ENCODE measurements at places on chromosomes 16 and 17. TPM values are rescaled to one million over a fixed set of nuclear protein-coding genes. Genes with fewer than 3 reads are reported as not detected.

GRCh38 chr16:16021988-16022682 is 72.7 kb downstream of the ABCC1 start:
- peak; percentile 97 for DNase-seq

GRCh38 chr16:75048054-75048453 is 49.2 kb downstream of the ZNRF1 start:
- no peak for DNase-seq

- DNase-seq = no peak
Measured at GRCh38 chr16:56916571-56917403, 15.2 kb upstream of the HERPUD1 start.

GRCh38 chr17:73188011-73188410 is 4.8 kb upstream of the COG1 start:
- no peak for DNase-seq

DNA sequence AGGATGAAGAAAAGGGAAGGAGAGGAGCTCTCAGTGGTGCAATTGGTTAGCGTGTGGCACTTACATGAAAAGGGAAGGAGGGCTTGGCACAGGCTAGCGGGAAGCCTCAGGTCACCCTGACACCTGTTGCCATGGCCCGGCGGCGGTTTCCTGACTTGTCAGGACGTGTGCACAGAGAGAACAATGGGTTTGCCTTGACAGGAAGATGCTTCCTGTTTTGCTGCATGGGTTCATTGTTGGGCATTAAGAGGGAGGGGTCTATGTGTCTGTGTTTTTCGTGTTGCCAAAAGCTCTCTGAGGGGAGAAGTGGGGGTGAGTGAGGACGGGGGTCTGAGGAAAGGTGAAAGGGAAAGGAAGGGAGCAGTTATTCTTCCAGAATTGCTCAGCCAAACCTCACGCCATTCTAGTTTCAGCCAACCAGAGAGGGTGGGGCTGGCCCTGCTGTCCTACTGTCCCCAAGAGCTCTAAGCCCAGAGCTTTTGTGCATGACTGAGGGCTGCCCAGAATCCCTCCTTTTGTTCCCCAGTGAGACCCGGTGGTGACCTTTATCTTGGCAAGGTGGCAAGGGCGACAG is 17.1 kb upstream of the CCR7 start:
- peak; percentile 82 for DNase-seq

- no peak for DNase-seq
Measured at GRCh38 chr16:71311553-71312158, 22.5 kb upstream of the CMTR2 start.

- peak; percentile 28 for DNase-seq
Measured at GRCh38 chr16:49011901-49012300, 269.7 kb downstream of the CBLN1 start.

GRCh38 chr17:77733576-77734296 is 224.8 kb upstream of the TNRC6C start:
- DNase-seq = no peak

- peak; percentile 72 for DNase-seq
Measured at GRCh38 chr17:79114458-79115301, 40.1 kb downstream of the ENGASE start.

DNA sequence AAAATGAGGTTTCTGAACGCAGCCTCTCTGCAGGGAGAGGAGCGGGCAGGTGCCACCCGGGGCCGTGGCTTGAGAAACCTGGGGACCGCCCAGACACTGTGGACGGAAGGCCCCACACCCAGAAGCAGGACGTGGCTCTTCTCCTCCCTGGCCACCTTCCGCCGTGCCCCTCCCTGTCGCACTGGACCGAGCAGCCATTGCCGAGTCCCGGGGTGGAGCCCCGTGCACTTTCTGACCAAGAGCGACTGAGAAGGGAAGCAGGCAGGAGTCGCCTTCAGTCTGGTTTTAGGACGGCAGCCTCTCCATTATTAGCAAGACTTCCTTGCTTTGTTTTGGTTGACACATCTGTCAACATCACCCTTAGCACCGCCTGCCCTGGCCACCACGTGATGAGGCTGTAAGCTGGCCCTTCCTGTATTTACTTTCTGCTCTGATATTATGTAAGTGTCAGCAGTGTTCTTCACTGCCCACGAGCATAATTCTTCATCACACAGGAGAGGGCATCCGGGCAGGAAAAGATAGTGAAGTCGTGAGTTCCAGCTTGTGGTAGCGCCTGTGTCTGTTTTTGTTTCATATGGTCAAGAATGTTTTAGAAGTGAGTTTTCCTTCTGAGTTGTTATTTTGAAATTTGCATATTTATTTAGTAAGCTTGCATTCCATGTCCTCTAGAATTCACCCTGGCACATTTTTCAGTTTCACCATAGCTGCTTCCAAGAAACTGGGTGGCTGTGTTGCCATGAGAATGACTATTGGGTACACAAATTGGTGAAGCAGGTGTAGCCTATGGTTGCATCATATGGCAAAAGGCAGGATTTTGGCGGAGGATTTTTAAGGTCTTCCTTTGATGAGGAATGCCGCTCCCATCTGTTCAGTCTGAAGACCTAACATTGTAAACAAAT is 1.0 kb downstream of the HERPUD1 start:
- peak; percentile 92 for DNase-seq

GRCh38 chr17:60535382-60536279 is 9.6 kb upstream of the APPBP2 start:
- no peak for DNase-seq

GRCh38 chr17:72434581-72434980 is 313.8 kb downstream of the SOX9 start:
- DNase-seq = no peak

DNA sequence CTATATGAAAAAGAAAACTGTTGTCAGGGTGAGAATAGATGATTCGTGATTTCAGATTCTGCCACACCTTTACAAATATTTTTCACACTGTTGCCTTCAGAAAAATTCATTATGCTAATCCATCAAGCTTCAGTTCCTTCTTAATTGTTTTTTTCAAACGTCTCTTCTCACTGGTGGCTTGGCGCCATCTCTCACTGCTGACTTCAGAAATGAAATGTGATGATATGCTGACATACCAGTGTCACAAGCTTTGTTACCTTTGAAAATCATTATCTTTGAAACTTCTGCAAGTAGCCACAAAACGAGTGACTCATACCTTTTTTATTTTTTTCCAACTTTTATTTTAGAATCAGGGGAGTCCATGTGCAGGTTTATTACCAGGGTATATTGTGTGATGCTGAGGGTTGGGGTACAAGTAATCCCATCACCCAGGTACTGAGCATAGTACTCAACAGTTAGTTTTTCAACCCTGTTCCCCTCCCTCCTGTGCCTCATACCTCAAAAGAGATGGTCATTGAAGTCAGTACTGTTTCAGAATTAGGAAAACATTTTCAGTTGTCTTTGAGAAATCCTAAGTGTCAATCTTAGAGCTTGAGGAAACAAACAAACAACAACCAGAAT is 14.0 kb upstream of the KRT222 start:
- DNase-seq = no peak

- DNase-seq = peak; percentile 75
Measured at GRCh38 chr16:78770353-78771091, 671.1 kb downstream of the WWOX start.

DNA sequence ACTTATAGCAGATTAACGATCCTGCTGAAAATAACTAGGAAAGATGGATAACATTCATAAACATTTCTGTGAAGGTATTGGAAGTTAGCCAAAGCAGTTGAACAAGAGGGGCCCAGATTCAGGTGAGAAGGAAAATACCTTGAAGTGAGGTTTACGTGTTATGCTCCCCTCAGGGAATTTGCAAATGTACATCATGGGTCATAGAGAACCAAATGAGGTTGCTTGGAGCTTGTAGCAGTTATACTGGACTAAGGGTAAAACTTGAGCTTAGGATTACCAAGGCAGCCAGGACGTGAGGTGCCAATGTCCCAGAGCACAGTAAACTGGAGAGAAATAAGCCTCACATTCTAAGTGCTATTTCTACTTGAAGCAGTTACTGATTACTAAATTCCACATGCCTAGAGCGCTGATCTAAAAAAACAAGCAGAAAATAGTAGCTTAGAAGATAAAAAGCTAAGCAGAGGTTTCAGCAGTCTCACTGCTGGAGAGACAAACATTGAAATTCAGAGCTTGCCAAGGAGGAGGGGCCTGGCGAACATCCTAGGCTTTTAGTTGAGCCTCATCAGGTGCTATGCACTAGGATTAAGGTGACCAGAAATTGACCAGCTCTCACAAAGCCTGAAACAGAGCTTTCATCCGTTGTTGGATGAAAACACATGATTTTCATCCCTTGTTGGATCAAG is 136.7 kb upstream of the FAM20A start:
- DNase-seq = no peak

- peak; percentile 14 for DNase-seq
Measured at GRCh38 chr17:77815127-77815905, 143.2 kb upstream of the TNRC6C start.

- DNase-seq = no peak
Measured at GRCh38 chr17:58310511-58311428, 17.8 kb downstream of the TSPOAP1 start.

GRCh38 chr16:57935904-57936303 is 35.0 kb downstream of the CNGB1 start:
- DNase-seq = no peak

The PMFBP1 gene
- 0.38 TPM for polyA plus RNA-seq

The FBXO39 gene
- polyA plus RNA-seq = 0.16 TPM

The KRT12 gene
- polyA plus RNA-seq = not detected

The MYH3 gene
- 0.45 TPM for polyA plus RNA-seq

The CAMKK1 gene
- polyA plus RNA-seq = 4.5 TPM

The SLFN14 gene
- not detected for polyA plus RNA-seq

The KRTAP4-4 gene
- not detected for polyA plus RNA-seq

The RASL10B gene
- polyA plus RNA-seq = 37.2 TPM

The CALB2 gene
- polyA plus RNA-seq = 0.95 TPM
